ENCODE measurements at places on chromosomes 1 and 21.

DNA sequence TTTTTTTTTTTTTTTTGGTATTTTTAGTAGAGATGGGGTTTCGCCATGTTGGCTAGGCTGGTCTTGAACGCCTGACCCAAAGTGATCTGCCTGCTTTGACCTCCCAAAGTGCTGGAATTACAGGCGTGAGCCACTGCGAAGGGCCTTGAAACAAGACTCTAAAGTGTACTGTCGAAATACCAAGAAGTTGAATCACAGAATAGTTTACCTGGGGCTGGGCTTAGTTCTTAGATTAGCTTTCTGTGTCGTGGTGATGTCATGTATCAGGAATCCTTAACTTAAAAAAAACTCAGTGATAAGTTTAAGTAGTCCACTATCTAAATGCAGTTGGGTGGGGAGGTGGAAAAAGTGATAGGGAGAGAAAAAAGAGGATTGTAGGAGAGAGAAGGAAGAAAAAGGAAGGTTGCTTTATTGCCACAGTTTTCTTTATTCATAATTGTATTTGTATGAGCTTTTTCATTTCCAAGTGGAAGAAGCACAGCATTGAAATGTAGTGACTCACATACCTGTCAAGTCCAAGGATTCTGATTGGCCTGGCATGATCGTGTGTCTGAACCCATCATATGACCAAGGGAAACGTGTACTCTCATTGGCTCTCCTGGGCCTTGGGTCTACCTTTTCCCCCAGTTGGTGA lies 13.4 kb downstream of the ITSN1 start:
- peak; percentile 100 for DNase-seq

GRCh38 chr1:116909512-116910378 lies at the start of gene PTGFRN:
Gene PTGFRN (plus strand): TSS chr1:116909916. CDS start chr1:116910204, 288 bp downstream.
- DNase-seq: peak; percentile 66

DNA sequence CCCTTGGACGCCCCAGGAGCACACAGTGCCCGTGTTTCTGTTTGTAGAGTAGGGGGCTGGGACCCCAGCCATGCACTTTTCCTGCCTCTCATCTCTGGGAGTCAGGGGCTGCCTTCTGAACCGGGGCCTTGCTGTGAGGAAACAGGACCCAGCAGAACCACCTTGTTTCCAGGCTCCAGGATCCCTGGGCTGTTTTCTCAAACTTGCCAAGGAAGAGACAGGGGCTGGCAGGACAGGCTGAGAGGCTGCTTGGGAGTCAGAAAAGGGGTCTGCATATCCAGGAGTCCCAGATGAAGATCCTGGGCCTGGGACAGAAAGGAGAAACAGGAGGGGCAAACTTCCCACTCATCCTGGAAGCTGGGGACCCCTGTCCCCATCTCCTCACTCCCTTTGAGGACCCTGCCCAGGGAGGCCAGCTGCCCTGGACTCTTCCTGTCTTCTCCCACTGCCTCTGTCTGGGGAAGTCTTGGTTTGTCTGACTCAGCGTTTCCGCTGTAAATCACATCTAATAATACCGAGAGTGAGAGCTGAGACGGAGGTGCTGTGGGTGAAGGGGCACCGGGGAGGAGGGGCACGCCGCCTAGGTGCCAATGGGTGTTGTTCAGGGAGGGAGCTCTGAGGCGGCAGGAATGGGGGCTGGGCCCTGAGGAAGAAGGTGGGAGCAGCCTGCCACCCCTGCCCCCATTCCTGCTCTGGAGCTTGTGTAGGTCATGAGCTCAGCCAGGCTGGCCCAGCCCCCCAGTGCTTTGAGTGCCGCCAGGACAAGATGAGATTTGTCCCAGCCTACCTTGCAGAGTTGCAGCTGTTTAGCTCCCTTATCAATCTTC lies 16.7 kb downstream of the POU3F1 start:
- DNase-seq: peak; percentile 91

DNA sequence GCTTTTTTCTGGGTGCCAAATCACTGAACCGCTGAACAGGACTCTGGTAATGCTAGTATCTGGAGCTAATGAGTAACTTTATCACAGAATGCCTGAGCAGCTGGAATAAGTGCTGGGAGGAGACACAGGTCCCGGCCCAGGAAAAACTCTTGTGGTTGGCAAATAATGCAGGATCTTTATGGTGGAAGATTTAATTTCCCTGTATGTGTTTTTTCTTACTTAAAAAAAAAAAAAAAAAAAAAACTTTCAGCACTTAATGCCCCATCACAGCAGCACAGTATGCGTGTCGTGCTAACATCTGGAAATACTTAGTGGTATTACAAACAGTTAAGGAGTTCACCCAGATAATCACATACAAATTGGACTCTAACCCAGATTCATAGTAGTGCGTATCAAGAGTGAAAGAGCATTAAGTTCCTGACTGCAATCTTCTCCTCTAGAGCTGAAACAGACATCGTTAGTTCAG lies 220.7 kb downstream of the TOMM20 start:
- no peak for DNase-seq

DNA sequence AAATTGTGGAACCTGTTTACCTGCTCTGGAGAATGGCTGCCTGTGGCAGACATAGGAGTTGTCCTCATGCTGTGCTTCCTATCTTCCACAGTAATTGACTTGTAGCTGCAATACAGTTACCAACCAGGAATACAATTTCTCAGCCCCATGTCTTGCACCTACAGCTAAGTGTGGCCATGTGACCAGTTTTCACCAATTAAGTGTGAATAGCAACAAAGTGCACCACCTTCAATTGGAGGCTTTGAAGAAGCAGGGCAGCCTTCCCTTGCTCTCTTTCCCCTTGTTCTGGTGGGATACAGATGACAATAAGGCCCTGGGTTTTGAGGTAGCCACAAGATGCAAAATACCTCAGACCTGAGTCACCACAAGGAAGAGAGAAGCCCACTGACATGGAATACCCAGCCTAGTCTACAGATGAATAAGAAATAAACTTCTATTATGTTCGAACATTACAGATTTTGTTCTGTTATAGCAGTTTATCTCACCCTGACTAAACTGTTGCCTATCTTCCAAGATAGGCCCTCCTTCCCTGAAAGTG lies 70.2 kb upstream of the S1PR1 start:
- DNase-seq: peak; percentile 30

DNA sequence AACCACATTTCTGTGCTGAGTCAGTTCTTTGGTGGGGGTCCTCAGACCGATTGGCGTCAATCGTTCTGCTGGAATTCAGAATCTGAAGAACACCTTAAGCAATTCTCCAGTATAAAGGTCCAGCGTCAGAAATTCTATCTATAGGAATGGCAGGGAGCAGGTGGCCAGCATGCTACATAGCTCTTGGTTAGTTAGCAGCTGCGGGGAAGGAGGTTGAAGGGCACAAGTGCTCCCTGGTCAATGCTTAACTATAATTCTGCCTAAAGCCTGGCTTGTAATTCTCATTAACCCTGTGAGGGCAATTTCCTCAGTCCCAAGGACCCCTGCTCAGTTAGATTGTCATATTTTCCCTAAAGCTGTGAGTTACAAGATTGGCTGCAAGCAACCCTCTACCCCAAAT lies 54.3 kb upstream of the GALNT2 start:
- no peak for DNase-seq

- peak; percentile 98 for DNase-seq
Measured at GRCh38 chr1:162003830-162004215, 19.8 kb downstream of the OLFML2B start.

DNA sequence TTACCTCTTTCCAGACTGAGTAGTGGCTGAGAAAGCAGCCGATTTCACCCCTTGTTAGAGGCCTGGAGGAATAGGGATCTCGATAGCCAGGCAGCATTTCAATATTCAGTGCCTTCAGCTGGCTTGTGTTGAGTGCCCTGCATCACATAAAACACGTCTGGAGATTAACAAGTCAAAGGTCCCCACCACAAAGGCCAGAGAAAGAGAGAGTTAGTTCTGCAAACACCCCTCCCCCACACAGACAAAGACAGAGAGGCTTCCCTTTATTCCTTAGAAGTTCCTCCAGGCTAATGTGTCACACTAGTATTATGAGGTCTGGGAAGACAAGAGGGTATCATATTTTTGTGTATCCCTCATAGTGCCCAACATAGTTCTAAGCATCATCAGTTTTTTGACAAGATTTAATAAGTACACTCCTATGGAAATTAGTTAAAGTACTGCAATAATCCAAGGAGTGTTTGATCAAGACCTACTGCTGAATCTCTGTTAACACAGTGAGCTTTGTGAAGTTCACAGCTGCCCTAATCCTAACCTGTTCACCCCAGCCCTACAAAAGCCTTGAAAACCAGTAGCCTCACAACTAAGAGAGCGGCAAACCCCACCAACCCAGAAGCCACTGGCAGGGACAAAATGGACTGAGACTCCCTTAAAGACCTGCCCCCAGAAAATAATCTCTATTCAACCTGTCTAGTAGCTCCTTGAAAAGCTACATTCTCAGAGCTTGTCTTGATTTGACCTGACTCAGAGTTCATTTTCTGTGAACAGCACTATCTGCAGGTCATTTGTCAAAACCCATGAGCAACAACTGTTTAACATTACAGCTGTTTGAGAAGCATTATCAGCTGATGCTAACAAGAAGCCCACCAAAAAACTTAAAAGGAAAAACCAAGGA lies 91.9 kb downstream of the COLGALT2 start:
- DNase-seq: peak; percentile 43

DNA sequence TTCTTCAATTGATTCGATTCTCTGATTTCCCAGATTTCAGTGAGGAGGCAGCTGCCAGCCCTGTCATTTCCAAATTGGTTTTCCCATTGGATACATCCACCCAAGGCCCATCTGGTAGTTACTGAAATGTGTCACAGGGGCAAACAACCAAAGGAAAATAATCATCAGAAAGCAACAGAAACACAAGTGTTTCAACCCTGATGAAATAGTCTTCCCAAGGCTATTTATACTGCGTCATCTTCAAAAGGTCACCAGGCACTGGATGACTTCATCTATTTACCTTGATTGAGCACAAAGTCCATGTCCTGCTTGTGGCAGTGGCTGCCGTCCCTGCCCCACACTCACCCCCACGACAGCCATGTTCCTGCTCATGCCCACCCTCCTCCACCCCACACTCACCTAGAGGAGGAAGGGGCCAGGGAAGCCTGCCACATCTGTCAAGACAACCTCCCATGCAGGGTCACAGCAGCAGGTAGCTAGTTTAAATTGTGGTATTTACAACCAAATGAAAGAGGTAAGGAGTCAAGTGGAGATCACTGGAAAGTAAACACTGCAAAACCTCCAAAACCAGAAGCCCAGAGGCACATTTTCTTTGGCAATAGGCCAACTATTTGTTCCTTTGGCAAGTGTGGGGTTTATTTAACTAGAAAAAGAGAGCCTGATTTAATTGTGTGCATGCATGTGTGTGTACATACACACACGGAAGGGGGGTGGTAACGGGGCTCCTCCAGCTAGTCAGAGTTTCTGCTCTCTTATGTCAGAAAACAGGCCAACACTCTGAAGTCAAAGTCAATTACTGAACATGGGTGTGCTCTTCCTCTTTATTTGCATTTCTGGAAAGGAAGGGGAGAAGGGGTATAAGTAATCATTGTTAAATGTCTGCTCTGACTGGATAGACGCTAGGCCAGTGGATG lies 49.5 kb upstream of the RAB4A start:
- peak; percentile 74 for DNase-seq

- peak; percentile 35 for DNase-seq
Measured at GRCh38 chr21:30717105-30717504, 1.5 kb downstream of the KRTAP21-3 start.

- no peak for DNase-seq
Measured at GRCh38 chr1:236530959-236531358, 7.2 kb downstream of the LGALS8 start.

DNA sequence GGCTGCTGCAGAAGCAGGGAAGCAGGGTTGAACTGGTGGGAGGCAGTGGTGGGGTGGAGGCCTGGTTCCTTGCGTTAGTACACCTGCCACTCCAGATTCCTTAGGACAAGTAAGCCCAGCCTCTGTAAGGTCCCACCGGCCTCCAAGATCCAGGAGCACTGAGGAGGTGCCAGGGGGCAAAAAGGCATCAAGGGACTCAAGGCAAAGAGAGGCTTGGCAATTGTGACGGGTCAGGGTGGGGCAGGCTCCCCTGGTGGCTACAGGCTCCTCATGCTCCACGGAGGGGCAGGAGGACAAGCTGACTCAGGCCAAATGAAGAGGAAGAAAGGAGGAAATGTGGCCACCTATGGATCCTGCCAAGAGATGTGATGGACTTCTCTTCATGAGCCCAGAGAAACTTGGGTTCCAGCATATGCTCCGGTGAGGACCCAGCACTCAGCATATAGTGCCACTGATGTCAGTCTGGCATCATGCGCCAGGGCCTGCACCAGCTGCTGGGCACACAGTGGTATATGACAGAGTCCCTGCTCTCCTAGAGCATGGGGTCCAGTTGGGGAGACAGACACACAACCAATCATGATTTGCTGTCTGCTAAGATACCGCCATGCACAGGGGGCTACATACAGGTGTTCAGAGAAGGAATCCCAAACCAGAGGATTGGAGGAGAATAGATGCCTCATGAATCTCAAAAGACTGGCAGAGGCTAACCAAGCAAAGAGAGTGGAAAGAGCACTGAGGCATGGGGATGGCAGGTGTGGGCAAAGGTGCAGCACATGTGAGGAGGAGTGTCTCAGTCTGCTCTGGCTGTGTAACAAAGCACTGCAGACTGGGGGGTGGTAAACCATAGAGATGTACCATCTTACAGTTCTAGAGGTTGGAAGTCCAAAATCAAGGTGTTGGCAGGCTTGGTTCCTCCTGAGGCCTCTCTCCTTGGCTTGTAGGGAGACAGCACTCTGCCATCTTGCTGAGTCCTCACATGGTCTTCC lies 249.7 kb downstream of the RHOU start:
- no peak for DNase-seq

- peak; percentile 86 for DNase-seq
Measured at GRCh38 chr1:232904566-232904965, 45.8 kb upstream of the NTPCR start.

DNA sequence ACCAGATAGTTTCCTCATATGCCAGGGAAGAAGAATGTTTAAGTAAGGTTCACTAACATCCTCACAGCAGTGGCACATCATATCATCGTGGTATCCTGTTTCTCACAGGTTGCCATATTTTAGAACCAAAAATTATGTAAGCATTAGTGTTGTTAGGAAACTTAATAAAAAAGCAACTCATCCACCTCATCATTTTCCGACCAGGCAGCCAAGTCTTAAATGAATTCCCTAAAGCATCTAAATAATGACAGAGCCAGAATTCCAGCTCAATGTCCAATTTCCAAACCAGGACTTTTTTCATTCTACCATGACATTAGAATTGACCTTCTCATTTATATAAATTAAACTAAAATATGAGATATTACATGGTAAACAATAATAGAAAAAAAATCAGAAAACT lies 272.7 kb downstream of the NTNG1 start:
- DNase-seq: no peak

DNA sequence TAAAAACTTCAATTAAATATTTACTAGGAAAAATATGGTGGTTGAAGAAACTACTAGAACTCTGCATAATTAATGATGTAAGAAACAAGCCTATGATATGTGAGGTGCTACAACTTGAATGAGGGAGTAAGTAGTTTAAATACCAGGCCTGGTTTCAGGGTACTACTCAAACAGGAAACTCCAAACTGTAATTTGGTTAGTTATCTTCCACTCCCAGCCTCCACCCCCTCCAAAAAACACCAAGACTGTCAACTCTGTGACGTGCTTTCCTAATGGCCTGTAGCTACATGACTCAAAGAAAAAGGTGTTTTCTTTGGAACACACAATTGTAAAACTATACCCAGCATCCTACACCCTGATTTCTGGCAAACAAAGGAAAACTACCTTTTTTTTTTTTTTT lies 55.9 kb upstream of the RCC1 start:
- DNase-seq: peak; percentile 86

Measured in M059J (cell line).